GM23248 (cell line): ENCODE measurements at places on chromosomes 7 and 10. TPM values are rescaled to one million over a fixed set of nuclear protein-coding genes. Genes with fewer than 3 reads are reported as not detected.
A peak's percentile ranks its signal among the peaks of the same experiment; 100 is the strongest.

The COL26A1 gene
- total RNA-seq: 1.6 TPM in 1 of 2 replicates, not detected in the other

The MYPN gene
- 14.5 and 20.0 TPM in 2 replicates for total RNA-seq

The USP6NL gene
- total RNA-seq: 7.3 and 9.2 TPM in 2 replicates

The IL2RA gene
- total RNA-seq: not detected in 2 replicates

- H3K27ac ChIP-seq: no peak overlapping the region
- no peaks in the 10 kb centered on the region; the same call in 1 of the 2 replicates for H3K27me3 ChIP-seq
- H3K4me1 ChIP-seq: no peaks in the 10 kb centered on the region
- no peak for DNase-seq
These were observed 38.2 kb downstream of the PROSER2 start for GRCh38 chr10:11861341-11861740.

GRCh38 chr7:124898531-124898930, 31.1 kb downstream of the POT1 start:
- no peak overlapping the region for H3K27ac ChIP-seq
- H3K36me3 ChIP-seq: 0 out of 2 replicates have a peak, but pooled peaks cover 6% of the 10 kb centered on the region
- peak; percentile 4 for DNase-seq
- H3K27me3 ChIP-seq: no peaks in the 10 kb centered on the region
- no peaks in the 10 kb centered on the region for H3K4me1 ChIP-seq
- H3K4me3 ChIP-seq: no peak overlapping the region

GRCh38 chr7:133807624-133808492, 319.3 kb upstream of the LRGUK start:
- DNase-seq: no peak
- H3K4me3 ChIP-seq: no peak overlapping the region
- no peak overlapping the region for H3K27ac ChIP-seq
- H3K27me3 ChIP-seq: no peaks in the 10 kb centered on the region

- no peaks in the 10 kb centered on the region for H3K36me3 ChIP-seq
- no peak overlapping the region for H3K27ac ChIP-seq
- H3K27me3 ChIP-seq: no peaks in the 10 kb centered on the region
- H3K4me1 ChIP-seq: no peaks in the 10 kb centered on the region
- no peak overlapping the region for H3K4me3 ChIP-seq
- no peak for DNase-seq
These were observed 39.2 kb downstream of the PAPOLB start for GRCh38 chr7:4822677-4823076.

GRCh38 chr10:94011296-94011695, 17.6 kb downstream of the PLCE1 start:
- peaks cover 36% of the 10 kb centered on the region for H3K4me1 ChIP-seq
- H3K4me3 ChIP-seq: no peak overlapping the region
- H3K27me3 ChIP-seq: no peaks in the 10 kb centered on the region

DNA sequence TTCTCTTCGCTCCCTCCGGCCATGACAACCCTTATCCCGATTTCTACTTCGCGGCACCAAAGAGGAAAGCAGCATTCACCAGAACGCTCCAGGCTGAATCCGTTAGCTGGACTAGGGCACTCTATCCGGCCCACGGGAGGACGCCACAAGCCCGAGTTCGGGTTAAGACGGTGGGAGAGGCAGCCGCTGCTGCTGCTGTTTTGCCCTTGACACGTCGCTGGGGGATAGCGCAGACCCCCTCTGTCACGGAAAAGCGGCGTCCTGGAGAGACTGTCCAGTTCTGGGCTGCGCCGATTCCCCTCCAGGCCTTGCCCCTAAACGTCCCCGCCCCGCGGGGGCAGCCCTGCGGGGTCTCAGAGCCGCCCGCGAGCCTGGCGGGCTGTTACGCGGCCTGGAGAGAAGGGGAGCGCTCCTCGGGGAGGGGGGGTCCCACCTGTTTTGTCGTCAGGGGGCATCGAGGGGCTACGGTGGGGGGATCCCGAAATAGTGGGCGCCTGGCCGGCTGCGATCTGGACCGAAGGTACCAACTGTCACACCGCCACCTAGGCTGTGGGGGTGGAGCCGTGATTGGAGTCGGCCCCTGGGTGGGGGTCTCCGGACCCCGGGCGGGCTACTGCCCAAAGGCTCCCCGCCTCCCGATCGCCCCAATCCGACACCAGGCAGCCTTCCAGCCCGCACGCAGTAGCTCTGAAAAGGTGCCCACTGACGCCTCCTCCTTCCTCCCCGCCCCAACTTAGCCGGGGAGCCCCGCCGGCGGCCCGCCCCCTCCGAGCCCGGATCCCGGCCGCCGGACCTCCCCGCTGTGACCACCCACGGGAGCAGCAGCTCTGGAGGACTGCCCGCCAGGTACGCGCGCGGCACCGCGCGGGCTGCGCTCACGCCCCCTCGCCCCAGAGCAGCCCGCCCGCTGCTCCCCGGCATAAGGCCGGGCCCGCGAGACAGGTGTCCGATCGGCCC, 772 bp downstream of the SGMS1 start:
- H3K36me3 ChIP-seq: no peaks in the 10 kb centered on the region
- H3K27ac ChIP-seq: peak overlapping the region; percentile 98
- H3K4me1 ChIP-seq: peaks cover 13% of the 10 kb centered on the region
- DNase-seq: peak; percentile 80
- peak overlapping the region; percentile 90 for H3K4me3 ChIP-seq

GRCh38 chr7:120089968-120090367, 183.0 kb upstream of the KCND2 start:
- no peaks in the 10 kb centered on the region for H3K27me3 ChIP-seq
- H3K4me1 ChIP-seq: no peaks in the 10 kb centered on the region
- H3K4me3 ChIP-seq: no peak overlapping the region
- no peak for DNase-seq
- H3K27ac ChIP-seq: no peak overlapping the region
- H3K36me3 ChIP-seq: no peaks in the 10 kb centered on the region

GRCh38 chr10:18260310-18260922, 120.2 kb downstream of the CACNB2 start:
- H3K4me1 ChIP-seq: no peaks in the 10 kb centered on the region
- no peak overlapping the region for H3K27ac ChIP-seq
- DNase-seq: peak; percentile 21
- H3K36me3 ChIP-seq: no peaks in the 10 kb centered on the region
- no peaks in the 10 kb centered on the region for H3K27me3 ChIP-seq
- peak overlapping the region; percentile 28 for H3K4me3 ChIP-seq

DNA sequence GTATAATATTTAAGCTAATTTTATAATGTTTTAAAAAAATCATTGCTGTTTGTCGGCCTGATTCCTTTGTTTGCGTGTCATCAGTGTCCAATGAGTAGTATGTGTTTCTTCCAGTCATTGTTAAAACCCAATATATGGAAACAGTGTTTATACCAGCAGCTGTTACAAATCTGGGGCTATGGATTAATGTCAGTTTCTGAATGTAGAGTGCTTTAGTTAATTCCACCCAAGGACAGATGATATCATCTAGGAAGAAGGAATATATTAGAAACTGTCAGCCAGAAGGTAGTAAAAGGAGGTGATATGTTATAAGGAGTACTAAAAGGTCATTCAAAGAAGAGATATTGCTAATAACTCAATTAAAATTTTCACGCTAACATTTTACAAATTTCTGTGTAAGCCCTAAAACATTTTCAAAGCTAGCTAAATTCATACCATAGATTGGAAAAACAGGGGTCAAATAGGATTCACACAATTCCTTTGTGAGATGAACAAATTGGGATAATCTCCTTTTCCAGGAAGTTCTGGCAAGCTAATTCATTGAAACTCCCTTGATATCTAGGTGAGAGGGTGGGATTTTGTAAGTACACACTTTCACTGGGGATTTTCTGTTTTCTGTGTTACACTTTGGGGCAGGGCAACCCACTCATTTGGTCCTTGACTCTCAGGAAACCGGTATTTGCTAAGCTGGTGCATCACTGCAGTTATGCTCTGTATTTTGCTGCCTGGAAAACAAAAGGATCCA, 448.8 kb downstream of the LRMDA start:
- no peak for DNase-seq
- H3K36me3 ChIP-seq: no peaks in the 10 kb centered on the region
- H3K4me1 ChIP-seq: no peaks in the 10 kb centered on the region
- no peak overlapping the region for H3K4me3 ChIP-seq
- peaks cover 8% of the 10 kb centered on the region; the same call in 1 of the 2 replicates for H3K27me3 ChIP-seq
- H3K27ac ChIP-seq: no peak overlapping the region

GRCh38 chr10:77602231-77602912, 35.2 kb downstream of the KCNMA1 start:
- H3K4me3 ChIP-seq: no peak overlapping the region
- no peak overlapping the region for H3K27ac ChIP-seq
- DNase-seq: peak; percentile 41
- H3K4me1 ChIP-seq: peaks cover 19% of the 10 kb centered on the region
- H3K36me3 ChIP-seq: no peaks in the 10 kb centered on the region
